ENCODE measurements at places on chromosomes 16 and 17. TPM values are rescaled to one million over a fixed set of nuclear protein-coding genes. Genes with fewer than 3 reads are reported as not detected.

The SLC5A10 gene
- not detected for polyA plus RNA-seq

The LSM12 gene
- polyA plus RNA-seq, result 26.6 TPM

The TBC1D3C gene
- polyA plus RNA-seq, result not detected

The C1QL1 gene
- polyA plus RNA-seq, result 5.4 TPM

The WDR45B gene
- polyA plus RNA-seq, result 171 TPM

The KRT20 gene
- not detected for polyA plus RNA-seq

The MRM1 gene
- polyA plus RNA-seq, result 9.8 TPM

The RAP1GAP2 gene
- 21.0 TPM for polyA plus RNA-seq

The PPP1R1B gene
- polyA plus RNA-seq, result 0.05 TPM

The PHOSPHO1 gene
- not detected for polyA plus RNA-seq

The BAHCC1 gene
- polyA plus RNA-seq, result 3.6 TPM

The NPIPB4 gene
- polyA plus RNA-seq, result 9.2 TPM

The NTN1 gene
- 0.05 TPM for polyA plus RNA-seq

The MAP2K4 gene
- 14.0 TPM for polyA plus RNA-seq

The MPRIP gene
- 69.8 TPM for polyA plus RNA-seq

The KRTAP4-5 gene
- polyA plus RNA-seq, result not detected

The TMEM114 gene
- polyA plus RNA-seq, result not detected

The ASIC2 gene
- 0.13 TPM for polyA plus RNA-seq

The CEP112 gene
- polyA plus RNA-seq, result 10.6 TPM

The ATP1B2 gene
- polyA plus RNA-seq, result 0.05 TPM

The IGFALS gene
- 0.02 TPM for polyA plus RNA-seq

The CCDC144A gene
- 0.03 TPM for polyA plus RNA-seq

The CYB5D1 gene
- 8.8 TPM for polyA plus RNA-seq

The RNF227 gene
- polyA plus RNA-seq, result 7.4 TPM

The SLC22A31 gene
- 0.16 TPM for polyA plus RNA-seq

The CARD14 gene
- 0.05 TPM for polyA plus RNA-seq

The NAGS gene
- polyA plus RNA-seq, result 1.6 TPM

The EMC6 gene
- polyA plus RNA-seq, result 64.4 TPM

The CCL4 gene
- polyA plus RNA-seq, result not detected

The LITAFD gene
- not detected for polyA plus RNA-seq

The DOC2A gene
- polyA plus RNA-seq, result 10.3 TPM

The CMTM2 gene
- not detected for polyA plus RNA-seq

The TERB1 gene
- polyA plus RNA-seq, result 0.08 TPM

The TMC7 gene
- 0.93 TPM for polyA plus RNA-seq

The GAST gene
- not detected for polyA plus RNA-seq

The CLDN6 gene
- polyA plus RNA-seq, result 0.24 TPM

The IL21R gene
- 0.13 TPM for polyA plus RNA-seq

The SDR42E2 gene
- not detected for polyA plus RNA-seq

The ST6GALNAC1 gene
- polyA plus RNA-seq, result not detected

The NUP93 gene
- 41.5 TPM for polyA plus RNA-seq

The CLEC19A gene
- not detected for polyA plus RNA-seq

The PRR35 gene
- polyA plus RNA-seq, result not detected

The SARM1 gene
- 17.9 TPM for polyA plus RNA-seq

The SULT1A1 gene
- 0.13 TPM for polyA plus RNA-seq

The CDRT15L2 gene
- polyA plus RNA-seq, result not detected

The SEZ6 gene
- polyA plus RNA-seq, result 0.37 TPM

The PRR29 gene
- 2.5 TPM for polyA plus RNA-seq

The COX6A2 gene
- not detected for polyA plus RNA-seq

The MRM3 gene
- 16.4 TPM for polyA plus RNA-seq

The EFCAB13 gene
- polyA plus RNA-seq, result 0.36 TPM

The CRYBA1 gene
- not detected for polyA plus RNA-seq

The SLFN12 gene
- 5.6 TPM for polyA plus RNA-seq

The CCL16 gene
- polyA plus RNA-seq, result not detected
